ENCODE measurements at places on chromosomes 3 and 15.

- no peak for DNase-seq
These were observed 13.2 kb upstream of the LMCD1 start for GRCh38 chr3:8488411-8488810.

- DNase-seq = no peak
These were observed 86.6 kb upstream of the CHD2 start for GRCh38 chr15:92813485-92813884.

GRCh38 chr15:67547064-67547463 is 4.6 kb downstream of the MAP2K5 start:
- DNase-seq = no peak

DNA sequence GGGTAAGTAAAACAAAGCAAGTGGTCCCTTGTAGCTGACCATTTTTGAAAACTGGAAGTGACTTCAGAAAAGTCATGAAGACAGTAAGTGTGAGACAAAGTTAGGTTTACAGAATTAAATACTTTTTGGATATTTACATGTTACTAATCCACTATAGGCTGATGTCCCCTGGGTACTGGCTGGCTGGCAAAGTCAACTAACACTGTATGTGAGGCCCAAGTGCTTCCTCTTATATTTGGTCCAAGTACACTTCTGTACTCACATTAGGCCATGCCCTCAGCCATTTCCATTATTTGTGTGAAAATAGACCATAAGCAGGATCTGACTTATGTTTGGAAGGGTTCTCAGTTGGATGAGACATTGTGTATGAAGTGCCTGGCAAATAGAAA is 5.5 kb upstream of the LEKR1 start:
- no peak for DNase-seq

- no peak for DNase-seq
These were observed 116.7 kb downstream of the NUP210 start for GRCh38 chr3:13303410-13303809.

DNA sequence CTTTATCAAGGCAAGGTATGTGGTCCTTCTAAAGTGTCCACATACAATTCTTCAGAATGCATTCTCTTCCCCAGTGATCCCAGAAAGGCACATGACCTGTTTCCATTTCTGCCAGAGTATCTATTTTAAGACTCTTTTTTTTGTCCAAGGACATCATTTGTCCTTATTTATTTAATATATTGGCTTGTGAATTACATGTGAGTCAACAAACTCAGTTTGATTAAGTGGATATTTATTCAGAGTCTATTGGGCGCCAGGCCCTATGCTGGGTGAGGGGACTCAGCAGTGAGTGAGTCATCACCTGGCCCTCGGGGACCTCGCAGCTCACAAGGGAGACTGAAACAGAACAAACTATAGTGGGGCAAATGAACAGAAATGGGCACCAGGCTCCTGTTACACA is 136.8 kb downstream of the SNRK start:
- no peak for DNase-seq

GRCh38 chr3:72520690-72521308 is 327.4 kb downstream of the SHQ1 start:
- DNase-seq = peak; percentile 81

- DNase-seq = no peak
These were observed 25.4 kb downstream of the CXCR6 start for GRCh38 chr3:45968706-45969105.

- no peak for DNase-seq
These were observed 54.5 kb downstream of the TMEM41A start for GRCh38 chr3:185444329-185444728.

DNA sequence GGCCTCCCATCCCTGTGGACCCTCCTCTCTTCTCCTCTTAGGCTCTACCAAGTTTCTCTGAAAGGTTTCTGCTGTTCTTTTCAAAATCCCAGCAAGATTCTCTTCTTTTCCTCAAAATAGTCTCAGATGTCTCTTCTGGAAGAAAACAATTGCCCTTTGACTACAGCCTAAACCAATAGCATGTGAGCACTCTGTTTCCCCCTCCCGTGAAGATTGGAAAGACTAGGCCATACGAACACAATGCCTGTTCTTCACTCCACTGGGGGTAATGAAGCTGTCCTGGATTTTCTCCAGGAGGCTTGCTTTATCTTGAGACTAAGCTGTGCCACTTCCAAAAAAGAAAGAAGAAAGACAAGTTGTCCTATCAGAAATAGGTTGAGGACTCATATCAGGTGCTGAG is 178.7 kb upstream of the MCTP2 start:
- no peak for DNase-seq

DNA sequence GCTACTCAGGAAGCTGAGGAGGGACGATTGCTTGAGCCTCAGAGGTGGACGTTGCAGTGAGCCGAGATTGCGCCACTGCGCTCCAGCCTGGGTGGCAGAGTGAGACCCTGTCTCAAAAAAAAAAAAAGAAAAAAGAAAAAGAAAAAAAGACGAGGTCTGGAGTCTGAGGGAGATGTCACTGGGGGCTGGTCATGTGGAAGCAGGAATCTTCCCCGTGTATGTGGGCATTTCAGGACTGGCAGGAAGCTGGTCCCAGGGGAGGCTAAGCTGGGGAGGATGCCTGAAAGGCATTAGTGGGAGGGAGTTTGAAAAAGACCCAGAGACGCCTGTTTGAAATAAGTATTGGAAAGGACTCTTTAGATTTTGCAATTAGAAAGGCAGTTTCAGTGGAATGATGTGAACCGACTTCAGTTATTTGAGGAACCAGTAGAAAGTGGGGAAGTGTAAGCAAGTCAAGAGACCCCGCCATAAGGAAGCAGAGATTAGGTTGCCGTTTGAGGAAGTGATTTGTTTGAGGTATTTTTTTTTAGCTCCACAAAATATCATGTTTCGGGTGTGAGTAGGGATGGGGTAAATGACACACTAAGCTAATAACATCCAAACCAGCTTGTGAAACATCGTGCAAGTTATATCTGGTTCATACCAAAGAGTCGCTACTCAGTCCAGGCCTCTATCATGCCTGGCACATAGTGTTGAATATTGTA is 55.5 kb downstream of the ST6GAL1 start:
- no peak for DNase-seq
